Left ventricle myocardium inferior (tissue), 1 donor: ENCODE measurements at places on chromosomes 7 and 10. TPM values are rescaled to one million over a fixed set of nuclear protein-coding genes. Genes with fewer than 3 reads are reported as not detected.

- H3K4me3 ChIP-seq: no peak overlapping the region
- no peaks in the 10 kb centered on the region for H3K4me1 ChIP-seq
- peaks cover 80% of the 10 kb centered on the region for H3K27me3 ChIP-seq
Observed at GRCh38 chr7:101487753-101488152, 125.1 kb downstream of the COL26A1 start.

DNA sequence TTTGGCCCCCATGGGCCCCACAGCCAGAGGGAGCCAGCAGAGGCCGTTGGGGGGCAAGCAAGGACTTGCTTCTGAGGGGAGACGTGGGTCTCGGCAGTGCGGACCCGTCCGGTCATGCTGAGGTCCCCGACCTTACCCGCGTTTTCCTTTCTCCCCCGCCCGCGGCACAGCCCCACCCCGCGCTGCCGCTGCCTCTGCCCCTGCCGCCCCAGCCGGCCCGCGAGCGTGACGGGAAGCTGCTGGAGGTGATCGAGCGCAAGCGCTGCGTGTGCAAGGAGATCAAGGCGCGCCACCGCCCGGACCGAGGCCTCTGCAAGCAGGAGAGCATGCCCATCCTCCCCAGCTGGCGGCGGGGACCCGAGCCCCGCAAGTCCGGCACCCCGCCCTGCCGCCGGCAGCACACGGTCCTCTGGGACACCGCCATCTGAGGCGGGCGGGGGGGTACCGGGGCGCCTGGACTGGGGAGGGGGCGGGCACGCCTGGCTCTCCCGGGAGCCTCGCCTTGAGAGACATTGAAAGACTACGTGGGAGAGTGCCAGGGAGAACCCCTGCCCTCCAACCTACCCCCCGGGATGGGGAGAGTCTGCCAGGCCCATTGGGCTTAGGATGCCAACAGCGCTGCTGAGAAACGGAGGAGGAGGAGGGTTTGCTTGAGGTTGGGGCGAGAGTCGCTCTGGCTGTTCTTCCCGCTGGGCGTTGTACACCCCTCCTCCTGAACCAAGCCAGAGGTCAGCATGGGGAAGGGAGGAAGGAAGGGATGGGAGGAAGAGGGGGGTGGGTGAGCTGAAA is 9.9 kb downstream of the NYAP1 start:
- peak overlapping the region; percentile 3 for H3K27ac ChIP-seq
- peak overlapping the region; percentile 66 for H3K4me3 ChIP-seq
- H3K4me1 ChIP-seq: peaks cover 13% of the 10 kb centered on the region

DNA sequence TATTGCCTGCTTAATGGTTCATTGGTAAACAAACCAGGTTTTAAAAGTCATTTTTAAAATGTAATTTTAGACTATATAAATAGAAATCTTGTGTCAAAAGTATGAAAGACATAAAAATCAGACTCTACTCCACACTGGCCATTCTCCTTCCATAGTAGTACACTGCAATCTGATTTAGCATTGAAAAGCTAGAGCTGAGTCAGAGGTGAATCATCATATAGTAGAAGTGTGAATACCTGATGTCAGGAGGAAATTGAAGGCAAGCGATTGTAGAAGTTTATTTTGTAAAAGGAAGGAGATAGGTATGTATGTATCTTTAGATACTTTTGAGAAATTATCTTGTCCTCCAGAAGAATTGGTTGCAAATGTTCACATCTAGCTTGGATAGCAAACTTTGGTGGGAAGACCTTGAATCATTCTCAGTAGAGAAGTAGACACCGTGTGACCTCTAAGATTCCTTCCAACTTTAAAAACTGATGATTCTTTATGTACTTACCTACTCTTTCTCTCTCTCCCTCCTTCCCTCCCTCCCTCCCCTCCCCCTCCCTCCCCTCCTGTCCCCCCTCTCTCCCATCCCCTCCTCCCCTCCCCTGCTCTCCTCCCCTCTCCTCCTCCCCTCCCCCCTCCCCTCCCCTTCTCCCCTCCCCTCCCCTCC is 88.1 kb downstream of the BTAF1 start:
- no peaks in the 10 kb centered on the region for H3K27me3 ChIP-seq
- DNase-seq: no peak
- no peaks in the 10 kb centered on the region for H3K4me1 ChIP-seq
- H3K27ac ChIP-seq: no peak overlapping the region
- H3K4me3 ChIP-seq: no peak overlapping the region

- H3K4me1 ChIP-seq: peaks cover 65% of the 10 kb centered on the region
- no peaks in the 10 kb centered on the region for H3K36me3 ChIP-seq
- H3K27ac ChIP-seq: peak overlapping the region; percentile 75
- peak overlapping the region; percentile 57 for H3K4me3 ChIP-seq
- DNase-seq: peak; percentile 30
- H3K27me3 ChIP-seq: no peaks in the 10 kb centered on the region
Observed at GRCh38 chr7:143285470-143285778, 666 bp downstream of the TMEM139 start.

ECHDC3 gene
- 88.5 TPM for total RNA-seq
